ENCODE measurements at places on chromosomes 1 and 21.

GRCh38 chr1:93816970-93817678, 61.9 kb downstream of the DNTTIP2 start:
- no peak for DNase-seq

DNA sequence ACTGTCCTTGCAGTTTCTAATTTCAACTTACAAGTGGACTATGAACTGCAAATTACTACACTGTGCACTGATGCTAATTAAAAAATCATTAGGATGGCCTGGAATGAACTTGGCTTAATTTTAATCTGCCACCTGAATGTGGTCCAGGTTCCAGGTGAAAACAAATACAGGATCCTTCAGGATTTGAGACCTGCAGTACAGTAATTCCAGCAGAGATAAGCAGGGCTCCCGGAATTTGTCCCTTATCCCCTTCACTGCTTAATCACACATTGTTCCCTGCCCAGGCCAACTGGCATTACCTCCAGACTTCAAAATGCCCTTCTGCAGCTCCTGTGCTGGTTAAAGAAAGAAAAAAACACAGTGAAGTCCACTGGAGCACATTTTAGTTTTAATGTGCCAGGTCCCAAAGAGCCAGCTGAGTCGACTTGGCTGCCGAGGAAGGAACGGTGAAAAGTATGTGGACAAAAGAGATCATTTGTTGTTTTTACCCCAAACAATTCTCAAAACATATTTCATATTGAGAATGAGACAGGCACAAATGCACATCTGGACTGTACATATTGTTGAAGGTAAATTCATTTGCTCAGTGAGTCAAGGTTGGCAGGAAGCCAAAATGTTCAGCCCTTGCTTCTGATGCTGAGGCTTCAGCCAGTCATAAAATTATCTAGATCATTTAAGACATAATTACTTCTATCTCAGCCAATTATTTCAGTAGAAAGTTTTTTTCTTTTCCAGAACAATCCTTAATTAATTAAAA, 28.3 kb downstream of the DEGS1 start:
- peak; percentile 33 for DNase-seq

DNA sequence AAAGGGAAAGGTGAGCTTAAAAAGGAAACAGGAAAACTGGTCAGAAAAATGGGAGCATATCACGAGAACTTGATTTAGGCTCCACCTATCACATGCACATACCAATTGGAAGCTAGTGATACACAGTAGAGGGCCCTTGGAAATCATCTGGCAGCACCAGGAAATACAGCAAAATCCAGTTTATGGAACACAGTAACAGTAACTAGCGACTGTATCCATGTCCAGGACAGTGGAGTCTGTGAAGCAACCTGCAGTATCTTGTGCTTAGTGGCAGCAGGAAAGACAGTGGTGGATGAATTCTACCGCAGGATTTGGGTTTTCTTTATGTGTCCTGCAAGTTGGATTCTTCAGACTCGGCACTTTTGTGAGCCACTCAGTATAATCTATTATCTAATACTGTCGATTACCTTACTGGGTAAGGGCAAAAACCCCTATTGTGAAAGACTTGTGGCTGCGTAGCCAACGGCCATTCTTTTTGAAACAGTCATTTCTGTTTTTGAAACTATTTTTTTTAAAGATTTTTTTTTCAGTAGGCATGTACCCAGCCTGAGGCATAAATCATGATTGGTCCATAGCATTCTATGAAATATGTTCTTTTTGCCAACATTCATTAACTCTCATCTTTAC, 1.6 kb upstream of the KDM4A start:
- peak; percentile 46 for DNase-seq

- DNase-seq = peak; percentile 55
Observed at GRCh38 chr1:32981003-32981901, 16.6 kb upstream of the RNF19B start.

GRCh38 chr1:93980320-93981273, 71.4 kb upstream of the GCLM start:
- DNase-seq = peak; percentile 7

GRCh38 chr1:49106445-49106844, 329.8 kb upstream of the BEND5 start:
- DNase-seq = no peak

DNA sequence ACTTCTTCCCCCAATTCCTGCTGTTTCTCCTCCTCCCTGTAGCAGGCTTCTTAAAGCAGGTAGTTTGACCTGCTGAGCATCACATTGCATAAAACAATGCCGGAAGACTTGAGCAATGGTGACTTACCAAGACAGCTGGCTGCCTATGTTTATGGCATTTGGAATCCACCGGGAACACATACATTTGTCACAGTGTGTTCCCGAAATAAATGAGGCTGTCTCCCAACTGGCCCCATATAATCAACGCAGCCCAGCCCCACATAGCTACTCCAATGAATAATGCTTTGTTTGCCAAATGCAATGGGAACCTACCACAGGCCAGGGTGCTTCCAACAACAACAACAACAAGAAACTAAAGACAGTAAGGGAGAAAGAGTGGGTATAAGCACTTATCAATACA, 186.1 kb upstream of the MAP1LC3C start:
- DNase-seq = no peak

DNA sequence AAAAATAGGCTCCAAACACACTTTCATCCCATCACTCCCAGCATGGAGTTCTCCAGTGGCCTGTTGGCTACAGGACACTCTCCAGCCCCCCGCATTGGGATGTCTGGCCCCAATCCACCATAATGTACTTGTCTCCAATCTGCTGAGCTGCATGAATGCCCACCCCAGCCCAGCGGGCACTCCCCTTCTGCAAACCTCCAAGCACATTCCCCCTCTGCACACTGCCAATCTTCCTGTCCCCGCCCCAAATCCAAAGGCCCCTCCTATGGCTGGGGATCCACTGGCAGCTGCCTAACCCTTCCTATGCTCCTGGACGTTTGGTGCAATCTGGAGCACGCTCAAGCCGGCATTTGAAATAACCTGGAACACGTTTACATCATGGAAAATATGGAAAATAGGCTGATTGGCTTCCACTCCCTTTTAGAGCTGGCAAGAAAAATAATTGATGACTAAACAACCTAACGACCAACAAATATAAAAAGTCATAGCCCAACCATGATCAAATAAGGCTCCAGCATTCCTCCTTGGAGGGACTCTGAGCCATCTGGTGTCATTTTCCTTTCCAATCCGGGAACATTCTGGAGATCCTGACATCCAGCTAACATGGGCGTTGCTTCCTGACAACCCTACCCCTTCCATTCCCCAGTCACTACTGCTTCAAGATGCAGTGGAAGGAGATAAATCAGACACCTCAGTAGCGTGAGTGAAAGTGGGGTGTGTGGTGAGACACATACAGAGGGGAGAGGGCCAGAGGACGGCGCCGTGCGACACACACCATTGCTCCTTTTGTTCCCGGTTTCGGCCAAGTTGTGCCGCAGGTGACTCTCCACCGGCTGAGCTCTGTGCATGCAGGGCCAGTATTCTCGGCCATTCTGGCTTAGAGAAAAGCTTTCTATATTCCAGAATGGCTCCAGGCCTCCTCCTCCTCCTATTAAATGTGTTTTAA, 41.6 kb downstream of the PDE9A start:
- no peak for DNase-seq

DNA sequence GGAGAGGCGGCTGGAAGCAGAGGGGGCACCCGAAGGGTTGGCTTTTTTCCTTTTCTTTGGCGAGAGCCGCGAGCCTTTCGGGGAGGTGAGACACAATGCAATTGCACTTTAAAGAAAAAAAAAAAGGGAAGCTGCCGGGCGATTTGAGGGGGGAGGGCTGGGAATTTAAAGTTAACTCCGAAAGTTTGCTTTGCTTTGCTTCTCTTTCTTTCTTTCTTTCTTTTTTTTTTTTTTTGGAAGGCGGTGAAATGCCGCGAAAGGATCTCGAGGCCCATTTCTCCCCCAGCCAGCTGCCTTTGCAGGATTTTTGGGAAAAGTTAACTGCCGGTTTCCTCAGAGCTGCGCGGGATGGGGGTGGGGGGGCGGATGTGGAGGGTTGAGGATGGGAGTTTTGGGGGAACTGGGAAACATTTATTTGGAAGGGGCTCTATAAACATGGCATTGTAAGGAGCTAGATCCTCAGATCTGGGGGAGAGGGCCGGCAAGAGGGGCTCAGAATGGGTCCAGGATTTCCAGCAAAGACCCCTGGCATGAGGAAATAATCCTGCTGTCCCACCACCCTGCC, 997 bp downstream of the ZNF362 start:
- DNase-seq = no peak

GRCh38 chr1:6247651-6248050, 3.7 kb downstream of the HES3 start:
- no peak for DNase-seq

- no peak for DNase-seq
Observed at GRCh38 chr1:41803656-41804055, 115.1 kb downstream of the HIVEP3 start.

DNA sequence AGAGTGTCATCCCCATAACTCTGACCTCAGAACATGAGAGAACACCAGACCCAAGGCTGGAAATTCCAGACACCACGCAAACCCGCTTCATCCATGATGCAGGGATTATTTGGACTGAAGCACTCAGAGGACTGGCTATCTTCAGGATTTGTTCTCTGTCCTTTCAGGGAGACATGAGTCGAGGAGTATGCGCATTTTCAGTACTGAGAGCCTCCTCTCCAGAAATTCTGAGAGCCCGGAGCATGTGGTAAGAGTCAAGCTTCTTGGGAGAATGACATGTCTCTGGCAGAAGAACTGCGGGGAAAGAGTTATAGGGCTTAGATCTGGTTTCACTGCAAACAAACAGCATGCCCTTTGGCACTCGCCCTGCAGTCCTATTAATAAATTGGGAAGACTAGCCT, 6.9 kb downstream of the LAX1 start:
- no peak for DNase-seq

- DNase-seq = no peak
Observed at GRCh38 chr1:42936309-42937078, 22.2 kb downstream of the SLC2A1 start.

DNA sequence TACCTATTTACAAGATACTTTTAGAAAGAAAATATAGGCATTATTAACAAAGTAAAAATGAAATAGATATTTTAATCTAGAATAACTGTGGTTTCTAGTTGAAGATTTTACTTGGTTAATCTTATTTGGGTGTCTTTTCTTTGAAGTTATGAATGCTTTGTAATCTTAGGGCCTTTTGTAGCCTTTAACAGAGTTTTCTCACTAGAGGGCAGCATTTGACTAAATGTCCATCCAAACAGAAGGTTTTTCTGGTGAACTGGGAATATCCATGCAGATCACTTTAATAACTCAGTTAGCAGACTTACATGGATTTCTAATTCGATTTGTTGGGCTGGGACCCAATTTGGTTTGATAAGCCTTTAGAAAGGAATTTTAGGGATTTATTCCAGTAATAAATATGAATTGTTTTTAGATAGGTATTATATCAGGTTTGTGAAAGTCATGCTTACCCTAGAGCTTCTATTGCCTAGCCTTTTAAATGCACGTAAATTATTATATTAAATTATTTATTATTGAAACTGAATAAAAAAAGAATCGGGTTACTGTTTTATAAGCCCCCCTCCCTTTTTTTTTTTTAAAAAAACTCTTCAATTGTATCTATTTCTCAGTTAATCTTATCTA, 119.7 kb downstream of the ZNF326 start:
- peak; percentile 52 for DNase-seq

- no peak for DNase-seq
Observed at GRCh38 chr1:209723756-209724693, 19.4 kb downstream of the HSD11B1 start.

DNA sequence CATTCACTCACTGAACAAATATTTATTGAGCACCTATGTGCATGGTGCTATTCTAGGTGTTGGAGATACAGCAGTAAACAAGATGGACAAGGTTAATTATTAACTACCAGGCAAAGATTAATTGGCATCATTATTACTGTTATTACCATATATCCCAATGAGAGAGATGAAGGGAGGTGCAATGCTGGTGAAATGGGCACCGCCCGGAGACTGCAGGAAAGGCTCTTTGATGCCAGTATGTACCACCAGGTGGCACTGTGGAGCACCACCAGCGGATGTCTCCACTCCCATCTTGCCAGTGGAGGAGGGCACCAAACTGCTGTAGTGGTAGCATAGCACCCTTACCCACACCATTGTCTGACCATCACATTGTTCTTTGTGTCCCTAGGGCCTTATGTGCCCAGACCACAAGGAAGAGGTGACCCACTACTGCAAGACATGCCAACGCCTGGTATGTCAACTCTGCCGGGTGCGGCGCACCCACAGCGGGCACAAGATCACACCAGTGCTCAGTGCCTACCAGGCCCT, 3.0 kb downstream of the TRIM46 start:
- DNase-seq = peak; percentile 77

GRCh38 chr1:31626223-31627207, 9.0 kb downstream of the HCRTR1 start:
- DNase-seq = no peak

- no peak for DNase-seq
Observed at GRCh38 chr1:82139751-82140468, 339.2 kb downstream of the ADGRL2 start.

DNA sequence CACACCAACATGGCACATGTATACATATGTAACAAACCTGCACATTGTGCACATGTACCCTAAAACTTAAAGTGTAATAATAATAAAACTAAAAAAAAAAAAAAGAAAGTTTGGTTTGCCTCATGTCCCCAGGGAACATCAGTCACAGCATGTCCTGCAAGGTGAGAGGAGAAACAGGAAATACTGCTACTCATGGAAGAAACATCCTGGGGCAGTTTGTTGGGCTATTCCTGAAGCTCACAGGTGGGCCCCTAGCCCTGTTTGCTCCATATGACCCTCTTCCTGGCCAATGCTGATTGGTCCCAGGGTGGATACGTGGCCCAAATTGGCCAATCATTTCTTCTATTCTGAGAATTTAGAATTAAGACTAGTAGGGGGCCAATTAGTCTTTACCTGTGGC, 103.4 kb upstream of the ADAR start:
- DNase-seq = no peak

DNA sequence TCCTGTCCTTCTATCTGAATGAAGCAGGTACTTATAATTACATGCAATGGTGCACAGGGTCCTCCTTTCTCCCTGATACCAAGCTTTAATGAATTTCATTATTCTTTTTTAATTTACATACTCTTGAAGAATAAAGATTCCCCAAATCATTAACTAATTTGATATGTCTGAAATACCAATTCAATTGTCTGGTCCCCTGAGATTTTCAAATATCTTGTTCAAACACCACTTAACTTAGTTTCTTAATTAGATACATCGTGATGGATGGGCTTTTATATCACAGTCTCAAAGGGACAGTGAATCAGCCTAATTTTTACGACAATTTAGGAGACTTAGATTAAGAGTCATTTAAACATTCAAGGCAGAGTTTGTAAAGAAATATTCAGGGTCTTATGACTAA, 1054.6 kb downstream of the PLA2G4A start:
- no peak for DNase-seq

- no peak for DNase-seq
Observed at GRCh38 chr1:201585093-201585483, 46.2 kb downstream of the NAV1 start.

DNA sequence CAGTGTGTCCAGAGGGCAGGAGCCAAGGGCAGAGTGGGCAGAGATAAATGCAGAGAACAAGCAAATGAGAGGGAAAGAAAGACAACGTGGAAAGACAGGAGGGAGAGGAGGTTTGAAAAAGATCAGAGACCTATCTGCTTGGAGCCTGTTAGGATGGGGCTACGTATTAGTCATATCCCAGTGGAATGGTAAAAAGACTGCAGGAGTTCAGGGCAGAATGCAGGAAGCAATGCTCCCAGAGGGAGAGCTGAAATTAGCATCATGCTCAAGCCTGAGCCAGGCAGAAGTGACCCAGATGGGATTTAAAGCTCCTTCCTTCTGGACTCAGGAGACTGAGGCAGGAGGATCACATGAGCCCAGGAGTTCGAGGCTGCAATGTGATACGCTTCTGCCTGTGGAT, 261.3 kb upstream of the CHRM3 start:
- DNase-seq = no peak
